Substantia nigra (tissue), 51 donors: ENCODE measurements at places on chromosomes 4 and X.
A peak's percentile ranks its signal among the peaks of the same experiment; 100 is the strongest.

DNA sequence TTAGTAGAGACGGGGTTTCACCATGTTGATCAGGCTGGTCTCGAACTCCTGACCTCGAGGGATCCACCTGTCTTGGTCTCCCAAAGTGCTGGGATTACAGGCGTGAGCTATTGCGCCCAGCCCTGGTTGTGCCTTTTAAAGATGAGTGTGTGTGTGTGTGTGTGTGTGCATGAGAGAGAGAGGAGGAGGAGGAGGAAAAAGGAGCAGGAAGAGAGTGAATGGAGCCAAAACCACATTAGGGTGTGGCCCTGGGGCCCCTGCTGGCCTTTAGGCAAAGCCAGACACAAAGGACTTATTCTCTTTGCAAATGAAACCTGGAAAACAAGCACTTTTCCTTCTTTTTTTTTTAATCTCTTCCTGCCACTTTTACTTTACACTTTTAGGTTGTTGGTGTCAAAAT is 48.2 kb upstream of the KLF3 start:
- DNase-seq = no peak

GRCh38 chrX:67207912-67208311 is 335.9 kb upstream of the AR start:
- no peak for DNase-seq

- DNase-seq = peak; percentile 2
Measured at GRCh38 chrX:71178908-71179307, 34.3 kb downstream of the NLGN3 start.

DNA sequence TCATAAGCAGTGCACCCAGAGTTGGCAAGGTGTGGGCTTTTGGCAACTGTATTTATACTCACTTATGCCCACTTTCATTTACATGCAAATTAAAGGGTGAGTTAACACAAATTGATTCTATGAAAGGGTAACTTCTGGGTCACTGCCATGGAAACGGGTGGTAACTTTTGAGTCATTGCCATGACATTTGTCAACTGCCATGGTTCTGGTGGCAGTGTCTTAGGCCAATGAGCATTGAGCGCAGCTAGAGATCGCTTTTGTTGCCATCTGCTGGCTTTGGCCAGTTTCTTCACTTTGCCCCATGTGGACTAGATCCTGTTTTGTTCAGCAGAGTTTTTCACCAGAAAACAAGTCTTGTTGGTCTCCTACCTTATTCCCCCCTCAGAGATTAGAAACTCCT is 170.8 kb upstream of the NUDT6 start:
- DNase-seq = no peak

- no peak for DNase-seq
Measured at GRCh38 chr4:18405054-18405453, 383.5 kb upstream of the LCORL start.

DNA sequence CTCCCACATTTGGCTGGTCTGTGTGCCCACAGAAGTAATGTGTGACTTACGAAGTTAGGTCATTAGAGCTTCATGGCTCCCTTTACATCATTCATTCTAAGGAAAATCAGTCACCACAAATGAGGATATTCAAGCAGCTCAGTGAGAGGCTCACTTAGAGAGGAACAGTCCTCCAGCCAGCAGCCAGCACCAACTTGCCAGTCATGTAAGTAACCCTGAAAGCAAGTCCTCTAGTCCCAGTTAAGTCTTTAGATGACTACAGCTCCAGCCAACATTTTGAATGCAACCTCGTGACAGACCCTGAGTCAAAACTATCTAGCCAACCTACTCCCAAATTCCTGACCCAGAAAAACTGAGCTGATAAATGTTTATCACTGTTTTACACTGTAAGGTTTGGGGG is 71.3 kb downstream of the LRBA start:
- no peak for DNase-seq

DNA sequence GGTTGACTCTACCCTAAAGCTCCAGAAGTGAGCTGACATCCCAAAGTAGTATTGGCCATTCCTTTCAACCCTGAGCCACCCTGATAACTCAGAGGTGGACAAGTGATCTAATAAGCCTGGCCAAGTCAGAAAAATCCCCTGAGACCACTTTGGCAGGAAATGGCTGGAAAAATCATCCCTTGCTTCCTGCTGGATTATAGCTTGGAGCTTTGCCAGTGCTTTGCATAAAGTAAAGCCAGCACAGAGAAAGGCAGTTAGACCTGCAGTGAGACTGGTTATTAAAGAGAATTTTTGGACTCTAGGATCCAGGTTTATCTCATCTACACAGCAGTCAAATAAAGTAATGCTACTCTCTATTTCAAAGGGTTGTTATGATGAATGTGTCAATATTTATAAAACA is 6.4 kb downstream of the CXCL3 start:
- DNase-seq = no peak

DNA sequence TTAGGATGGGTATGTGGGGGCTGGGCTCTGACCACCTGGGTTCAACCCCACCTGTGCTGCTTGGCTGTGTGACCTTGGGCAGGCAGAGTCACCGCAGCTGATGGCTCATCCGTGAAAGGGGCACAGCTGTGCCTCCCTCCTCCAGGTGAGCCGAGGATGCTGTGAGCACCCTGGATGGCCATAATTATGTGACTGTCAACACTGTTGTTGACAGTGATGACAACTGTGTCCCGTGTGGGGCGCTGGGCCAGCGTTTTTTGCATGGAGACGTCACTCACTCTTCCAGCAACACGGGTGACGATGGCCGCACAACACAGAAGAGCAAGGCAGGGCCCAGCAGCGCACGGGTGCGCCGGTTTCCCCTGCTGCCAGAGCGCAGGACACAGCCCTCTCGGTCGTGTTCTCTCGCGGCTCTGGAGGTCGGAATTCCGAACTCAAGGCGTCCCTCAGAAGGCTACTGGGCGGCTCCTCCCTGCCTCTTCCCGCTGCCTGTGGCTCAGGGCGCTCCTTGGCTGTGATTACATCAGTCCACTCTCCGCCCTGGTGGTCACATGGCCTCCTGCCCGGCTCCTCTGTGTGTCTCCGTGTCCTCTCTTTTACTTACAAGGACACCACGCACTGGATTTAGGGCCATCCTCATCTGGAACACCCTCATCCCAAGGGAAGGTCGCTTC is 1.3 kb downstream of the SH3TC1 start:
- DNase-seq = no peak

GRCh38 chr4:44663539-44664263 is 12.3 kb upstream of the YIPF7 start:
- no peak for DNase-seq

- DNase-seq = no peak
Measured at GRCh38 chr4:109982521-109982920, 69.8 kb downstream of the EGF start.

DNA sequence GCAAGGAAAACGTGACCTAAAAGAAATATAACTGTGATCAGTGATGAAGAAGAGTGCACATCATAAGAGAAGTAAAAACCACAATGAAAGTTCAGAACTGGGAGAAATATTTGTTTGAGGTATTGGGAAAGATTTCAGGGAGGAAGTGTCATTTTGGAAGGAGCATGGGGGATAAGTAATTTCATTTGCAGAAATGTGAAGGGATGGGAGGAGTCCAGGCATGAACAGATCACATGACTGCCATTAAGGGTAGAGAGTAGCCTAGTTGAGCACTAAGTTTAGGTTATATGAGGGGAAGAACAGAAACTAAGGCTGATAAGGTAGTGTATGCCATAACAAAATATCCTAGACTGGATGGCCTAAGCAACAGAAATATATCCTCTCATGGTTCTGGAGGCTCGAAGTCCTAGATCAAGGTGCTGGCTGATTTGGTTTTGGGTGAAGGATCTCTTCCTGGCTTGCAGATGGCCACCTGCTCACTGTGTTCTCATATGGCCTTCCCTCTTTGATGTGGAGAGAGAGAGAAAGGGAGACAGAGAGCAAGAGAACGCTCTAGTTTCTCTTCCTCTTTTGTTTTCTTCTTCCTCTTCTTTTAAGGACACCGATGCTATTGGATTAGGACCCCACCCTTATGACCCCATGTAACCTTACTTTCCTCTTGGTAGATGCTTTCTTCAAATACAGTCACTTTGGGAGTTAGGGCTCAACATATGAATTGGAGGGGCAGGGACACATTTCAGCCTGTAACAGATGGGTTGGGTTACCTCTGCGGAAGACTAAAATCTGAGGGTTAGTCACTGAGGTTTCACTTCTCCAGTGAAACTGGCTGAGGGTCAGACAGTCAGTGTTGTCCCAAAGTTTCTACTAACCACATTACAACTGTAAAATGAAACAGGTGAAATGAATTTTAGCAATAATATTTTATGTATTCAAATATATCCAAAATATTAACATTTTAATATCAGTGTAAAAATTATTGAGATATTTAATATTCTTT is 77.9 kb downstream of the EGF start:
- no peak for DNase-seq
